A172 (cell line): ENCODE measurements at places on chromosomes 7 and 10. TPM values are rescaled to one million over a fixed set of nuclear protein-coding genes. Genes with fewer than 3 reads are reported as not detected.
A peak's percentile ranks its signal among the peaks of the same experiment; 100 is the strongest.

DNA sequence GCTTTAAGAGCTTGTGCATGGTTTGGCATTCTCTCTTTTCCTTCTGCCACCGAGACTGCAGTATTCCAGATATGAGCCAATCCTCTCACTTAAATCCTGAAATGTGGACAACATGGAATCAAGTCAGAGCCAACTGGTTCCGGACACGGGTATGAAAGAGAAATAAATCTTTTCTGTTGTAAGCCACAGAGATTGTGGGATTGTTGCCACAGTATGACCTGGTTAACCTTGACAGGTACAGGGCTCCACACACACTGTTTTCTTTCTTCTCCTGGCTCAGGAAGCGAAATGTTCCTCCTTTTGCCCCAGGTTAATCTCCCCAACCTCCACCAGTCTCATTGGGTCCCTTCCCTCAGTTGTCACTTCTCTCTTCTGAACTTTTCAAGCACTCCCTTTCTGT, 6.5 kb upstream of the NAMPT start:
- DNase-seq: no peak

DNA sequence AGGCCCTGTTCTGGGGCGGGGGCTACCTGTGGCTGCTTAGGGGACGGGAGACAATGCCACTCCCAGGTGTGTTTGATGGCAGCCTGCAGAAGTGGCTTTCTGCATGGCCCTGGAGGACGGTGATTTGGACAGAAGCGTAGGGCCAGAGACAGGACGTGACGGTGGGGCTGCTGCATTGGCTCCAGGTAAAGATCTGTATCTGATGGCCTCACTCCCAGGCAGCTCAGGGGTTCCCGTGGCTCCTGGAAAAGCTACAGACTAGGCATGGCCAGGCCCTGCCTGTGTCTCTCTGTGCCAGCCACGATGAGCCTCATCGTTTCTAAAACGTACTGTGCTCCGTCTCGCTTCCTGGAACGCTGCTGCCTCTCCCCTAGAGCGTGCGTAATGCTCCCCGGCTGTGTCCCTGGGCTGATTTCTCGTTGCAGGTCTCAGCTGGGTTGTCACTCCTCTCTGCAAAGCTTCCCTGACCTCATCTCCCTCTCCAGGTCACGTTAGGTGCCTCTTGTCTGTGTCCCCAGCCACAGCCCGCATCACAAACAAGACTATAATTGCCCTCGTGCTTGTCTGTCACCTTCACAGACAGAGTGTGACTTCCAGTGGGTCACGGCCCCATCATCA, 12.6 kb downstream of the GTF2IRD1 start:
- DNase-seq: no peak

GRCh38 chr10:5038733-5039132, 35.1 kb upstream of the AKR1C2 start:
- no peak for DNase-seq

GRCh38 chr10:102117391-102118159, 2.6 kb downstream of the LDB1 start:
- peak; percentile 47 for DNase-seq

GRCh38 chr7:120987280-120987679, 1.2 kb upstream of the CPED1 start:
- DNase-seq: no peak

GRCh38 chr7:104980841-104981671, 32.9 kb upstream of the KMT2E start:
- peak; percentile 66 for DNase-seq

NAT16 gene
- total RNA-seq: 0.93 TPM in 1 of 2 replicates, not detected in the other

DNA sequence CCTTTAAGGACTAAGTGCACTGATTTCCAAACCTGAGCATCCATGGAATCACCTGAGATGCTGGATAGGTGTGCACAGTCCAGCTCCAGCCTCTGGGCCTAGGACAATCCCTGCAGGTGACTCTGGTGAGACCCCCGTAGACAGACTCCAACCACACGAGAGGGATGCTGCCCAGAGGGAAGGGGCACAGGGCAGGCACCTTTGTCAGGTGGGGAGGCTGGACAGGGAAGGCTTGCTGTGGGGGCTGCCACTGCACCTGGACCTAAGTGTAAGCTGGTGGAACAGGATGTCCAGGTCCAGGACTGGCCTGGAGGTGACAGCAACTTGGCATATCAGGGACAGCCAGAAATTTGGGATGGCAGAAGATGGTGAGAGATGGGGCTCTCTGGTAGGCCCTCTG, 45.1 kb upstream of the CTBP2 start:
- DNase-seq: no peak

- DNase-seq: no peak
Measured at GRCh38 chr7:100897772-100898454, 2.2 kb upstream of the ACHE start.

FAM24B gene
- not detected in 2 replicates for total RNA-seq

DDIT4 gene
- total RNA-seq: 7.8 and 14.6 TPM in 2 replicates

DNA sequence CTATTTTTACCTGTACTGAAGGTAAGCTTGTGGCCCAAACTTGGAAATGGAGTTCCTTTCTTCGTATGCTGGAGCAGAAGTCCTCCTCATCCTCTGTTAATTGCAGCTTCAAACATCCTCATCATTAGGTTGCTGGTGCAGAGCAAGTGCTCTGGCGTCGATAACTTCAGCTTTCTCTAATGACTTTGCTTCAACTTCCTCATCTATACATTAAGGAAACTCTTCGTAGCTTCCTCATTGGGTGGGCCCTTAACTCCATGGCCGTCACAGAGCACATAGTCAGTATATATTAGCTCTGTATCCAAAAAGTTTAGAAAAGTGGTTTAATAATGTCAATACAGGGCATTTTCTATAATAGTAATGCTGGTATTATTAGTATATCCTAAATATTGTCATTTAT, 447.7 kb downstream of the SUGCT start:
- no peak for DNase-seq

PAPOLB gene
- total RNA-seq: not detected in 2 replicates

DNA sequence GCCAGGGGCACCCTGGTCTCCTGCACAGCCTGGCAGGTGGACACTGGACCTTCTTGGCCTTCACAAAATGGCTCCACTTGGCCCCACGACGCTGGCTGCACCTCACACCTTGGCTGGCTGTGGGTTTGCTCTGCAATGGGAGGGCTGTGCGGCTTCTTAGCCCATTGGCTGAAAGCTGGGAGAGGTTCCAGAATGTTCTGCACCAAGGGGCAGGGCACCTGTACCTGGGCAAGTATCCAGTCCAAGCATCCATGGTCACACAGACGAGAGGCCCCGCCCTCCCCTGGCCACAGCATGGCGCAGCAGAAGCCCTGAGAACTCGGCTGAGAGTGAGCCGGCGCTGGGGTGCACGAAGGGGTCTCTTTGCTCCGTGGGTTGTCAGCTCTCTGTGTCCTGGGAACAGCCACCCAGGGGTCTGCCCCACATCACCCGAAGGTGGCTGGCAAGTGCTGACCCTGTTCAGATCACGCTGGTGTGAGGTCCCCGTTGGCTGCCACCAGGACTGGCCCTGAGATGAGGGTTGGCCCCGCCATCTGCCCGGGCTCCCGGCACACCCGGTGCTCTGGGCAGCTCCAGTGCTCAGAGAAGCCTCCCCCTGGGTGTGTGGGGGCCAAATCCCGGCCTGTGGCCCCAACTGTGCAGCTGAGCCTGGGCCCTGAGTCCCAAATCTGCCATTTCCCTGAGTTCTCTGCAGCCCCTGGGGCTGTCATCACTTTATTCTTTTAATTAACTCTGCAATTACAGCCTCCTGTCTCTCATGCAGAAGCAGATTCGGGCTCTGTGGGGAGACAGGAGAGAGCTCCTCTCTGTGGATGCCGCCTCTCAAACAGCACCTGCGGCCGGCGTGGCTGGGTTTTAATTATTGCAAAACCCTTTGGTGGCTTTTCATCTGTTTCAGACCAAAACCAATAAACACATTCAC, 19.4 kb upstream of the ADGRA1 start:
- DNase-seq: no peak

DNA sequence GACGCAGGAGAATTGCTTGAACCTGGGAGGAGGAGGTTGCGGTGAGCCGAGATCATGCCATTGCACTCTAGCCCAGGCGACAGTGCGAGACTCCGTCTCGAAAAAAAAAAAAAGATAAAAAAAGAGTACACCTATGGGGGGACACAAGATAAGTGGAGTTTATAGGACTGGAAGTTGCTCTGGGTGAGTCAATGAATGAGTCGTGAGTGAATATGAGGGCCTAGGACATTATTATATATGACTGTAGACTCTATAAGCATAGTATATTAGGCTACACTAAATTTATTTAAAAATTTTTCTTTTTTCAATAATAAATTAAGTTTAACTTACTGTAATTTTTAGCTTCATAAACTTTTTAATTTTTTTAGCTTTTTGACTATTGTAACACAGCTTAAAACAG, 19.4 kb upstream of the SGCE start:
- no peak for DNase-seq

GRCh38 chr7:17948526-17949238, 8.4 kb upstream of the SNX13 start:
- no peak for DNase-seq

KAZALD1 gene
- total RNA-seq: 19.3 and 25.0 TPM in 2 replicates

DNA sequence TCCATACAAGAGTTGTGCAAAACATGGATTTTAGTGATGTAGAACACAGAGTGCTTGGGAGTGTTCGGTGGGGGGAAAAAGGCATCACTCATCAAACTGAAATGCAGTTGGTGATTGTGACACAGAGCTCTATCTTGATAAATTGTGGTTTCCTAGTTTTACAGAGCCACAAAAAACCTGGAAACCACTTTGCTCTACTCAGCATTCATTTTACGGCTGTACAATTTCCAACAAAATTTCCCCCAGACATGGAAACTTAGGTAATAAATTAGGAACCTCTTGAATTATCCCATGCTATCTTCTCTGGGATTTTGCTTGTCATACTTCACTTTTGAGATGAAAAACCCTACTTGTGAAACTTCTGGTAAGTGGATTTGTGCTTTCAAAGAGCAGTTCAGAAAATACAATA, 614.9 kb upstream of the FZD8 start:
- peak; percentile 76 for DNase-seq

CPA4 gene
- total RNA-seq: 387 and 495 TPM in 2 replicates

DNA sequence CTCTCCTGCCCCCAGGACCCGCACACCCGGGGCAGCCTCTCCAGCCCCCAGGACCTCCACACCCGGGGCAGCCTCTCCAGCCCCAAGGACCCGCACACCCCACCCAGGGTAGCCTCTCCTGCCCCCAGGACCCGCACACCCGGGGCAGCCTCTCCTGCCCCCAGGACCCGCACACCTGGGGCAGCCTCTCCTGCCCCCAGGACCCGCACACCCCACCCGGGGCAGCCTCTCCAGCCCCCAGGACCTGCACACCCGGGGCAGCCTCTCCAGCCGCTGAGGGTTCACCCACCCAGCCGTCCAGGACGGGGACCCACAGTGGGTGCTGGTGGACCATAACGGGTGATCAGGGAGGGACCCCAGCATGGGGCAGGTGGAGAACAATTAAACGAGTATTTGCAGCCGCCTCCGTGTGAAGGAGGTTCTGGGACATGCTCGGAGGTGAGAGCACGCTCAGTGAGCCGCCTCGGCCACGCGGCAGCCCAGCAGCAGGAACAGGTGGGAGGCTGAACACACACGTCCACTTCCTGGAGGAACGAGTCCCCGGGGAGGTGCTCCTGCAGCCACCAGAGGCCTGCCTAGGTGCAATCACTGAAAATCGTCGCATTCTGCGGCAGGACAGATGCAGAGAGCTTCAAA, 107.9 kb downstream of the PDGFA start:
- no peak for DNase-seq

ADAM12 gene
- 7.1 and 8.1 TPM in 2 replicates for total RNA-seq

DNA sequence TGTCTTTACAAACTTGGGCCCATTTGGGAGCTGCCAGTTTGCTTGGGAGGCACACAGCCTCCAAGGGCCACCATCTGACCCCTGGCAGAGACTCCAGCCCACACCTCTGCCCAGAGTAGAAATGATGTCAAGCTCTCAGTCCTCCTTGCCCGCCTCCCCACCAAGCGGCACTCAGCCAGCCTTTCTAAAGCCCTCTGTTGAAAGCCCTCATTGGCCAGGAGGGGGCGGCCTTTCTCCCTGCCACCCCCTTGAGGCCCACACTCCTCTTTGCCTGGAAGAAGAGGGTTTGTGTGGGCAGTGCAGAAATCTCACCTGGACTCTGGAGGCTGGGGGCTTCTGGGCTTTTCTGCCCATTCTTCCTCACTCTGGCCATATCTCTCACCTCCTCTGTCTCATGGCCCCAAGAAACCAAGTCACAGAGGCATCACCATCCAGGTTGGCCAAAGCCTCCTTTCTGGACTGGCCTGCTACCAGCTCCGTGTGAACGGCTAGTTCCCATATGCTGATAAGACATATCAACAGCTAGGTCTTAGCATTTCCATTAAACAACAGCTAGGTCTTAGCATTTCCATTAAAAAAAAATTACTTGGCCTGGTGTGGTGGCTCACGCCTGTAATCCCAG, 36.1 kb downstream of the UBTD1 start:
- no peak for DNase-seq

DNA sequence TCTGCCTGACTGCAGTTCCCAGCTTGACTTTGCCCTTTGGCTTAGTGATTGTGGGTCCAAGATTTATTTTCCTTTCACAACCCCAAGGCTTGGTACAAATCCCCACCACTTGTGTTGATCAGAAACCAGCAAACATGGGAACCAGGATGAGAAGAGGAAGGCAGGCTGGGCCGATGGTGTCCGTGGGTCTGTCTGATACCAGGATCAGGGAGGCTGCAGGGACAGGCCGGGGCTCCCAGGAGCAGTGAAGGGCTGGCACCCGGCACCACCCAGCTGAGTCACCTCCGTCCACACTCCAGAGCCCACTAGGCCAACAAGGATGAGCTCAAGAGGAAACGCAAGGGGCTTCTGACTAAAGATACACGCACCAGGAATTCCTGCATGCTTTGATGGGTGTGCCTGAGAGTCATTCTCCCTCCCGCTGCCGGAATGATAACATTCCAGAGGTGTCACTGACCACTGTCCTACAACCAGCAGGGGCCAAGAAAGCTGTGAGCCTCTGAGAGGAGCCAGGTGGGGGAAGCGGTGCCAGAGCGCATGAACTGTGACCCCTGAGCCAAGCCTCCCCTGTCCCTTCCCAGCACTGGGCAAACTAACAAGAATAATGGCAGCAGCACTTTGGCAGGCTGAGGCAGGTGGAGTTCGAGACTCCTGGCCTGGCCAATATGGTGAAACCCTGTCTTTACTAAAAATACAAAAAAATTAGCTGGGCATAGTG, 29.2 kb upstream of the PROSER2 start:
- DNase-seq: peak; percentile 99

- DNase-seq: no peak
Measured at GRCh38 chr7:30925117-30925516, 13.5 kb downstream of the AQP1 start.

GRCh38 chr10:101367569-101368453, 13.8 kb downstream of the BTRC start:
- DNase-seq: peak; percentile 91
